ENCODE measurements at places on chromosomes 6 and 20.

DNA sequence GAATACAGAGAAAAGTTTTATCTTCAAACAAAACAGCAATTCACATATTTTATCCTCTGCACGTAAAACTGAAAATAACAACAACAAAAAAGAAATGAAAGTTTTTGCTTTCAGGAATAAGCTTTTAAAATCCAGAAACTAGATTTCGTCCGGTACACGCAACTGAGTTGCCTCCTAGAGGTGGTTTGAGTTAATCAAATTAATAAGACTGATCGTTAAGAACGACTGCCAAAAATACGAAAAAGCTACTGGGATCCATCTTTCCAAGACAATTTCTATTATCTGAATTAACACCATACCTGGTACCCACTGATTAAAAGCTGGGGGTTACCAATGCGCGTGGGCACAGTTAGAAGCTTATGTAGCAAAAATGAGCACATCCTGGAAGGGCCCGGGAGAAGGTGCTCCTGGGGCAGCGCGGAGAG is 669 bp downstream of the PDCD2 start:
- DNase-seq = no peak

GRCh38 chr6:166104107-166104506 is 63.5 kb downstream of the TBXT start:
- DNase-seq = no peak

DNA sequence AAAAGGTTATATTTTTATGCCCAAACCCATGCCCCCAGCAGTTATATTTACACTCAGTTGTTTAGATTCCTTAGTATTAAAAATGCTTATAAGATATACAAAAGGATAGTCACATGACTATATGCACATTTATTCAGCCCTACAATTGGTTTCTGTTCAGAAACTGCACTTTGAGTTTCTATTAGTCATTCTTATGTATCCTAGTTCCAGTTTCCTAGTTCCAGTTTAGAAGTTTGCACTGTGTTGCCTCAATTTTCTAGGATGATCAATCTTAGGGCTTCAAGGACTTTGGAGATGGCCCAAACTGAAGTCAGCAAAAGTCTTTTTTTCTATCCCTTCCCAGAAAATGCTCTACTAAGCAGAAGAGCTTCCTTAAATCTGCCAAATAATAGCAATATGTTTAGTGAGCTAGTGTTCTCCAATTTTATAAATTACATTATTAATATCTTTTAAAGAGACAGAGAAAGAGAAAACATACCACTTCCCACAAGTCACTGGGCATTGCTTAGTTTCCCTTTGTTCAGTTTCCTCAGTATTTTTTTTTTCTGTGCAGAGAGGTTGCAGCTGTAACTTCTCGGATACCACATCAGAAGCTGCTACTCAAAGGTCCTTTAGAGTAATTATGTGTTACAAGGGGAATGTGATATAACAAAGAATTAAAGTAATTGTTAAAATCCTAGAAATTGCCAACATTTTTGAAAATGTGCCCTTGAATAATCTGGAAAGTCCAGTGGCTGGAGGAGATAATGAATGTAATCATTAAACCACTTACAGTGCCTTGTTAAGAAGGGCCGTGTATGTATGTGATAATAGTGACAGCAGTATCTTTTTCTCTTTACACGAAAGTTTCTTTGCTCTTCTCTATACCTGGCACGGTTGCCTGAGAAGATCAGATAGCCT is 138.8 kb downstream of the KHDRBS2 start:
- DNase-seq = no peak

- no peak for DNase-seq
Measured at GRCh38 chr6:105619971-105620741, 217.3 kb upstream of the PREP start.

DNA sequence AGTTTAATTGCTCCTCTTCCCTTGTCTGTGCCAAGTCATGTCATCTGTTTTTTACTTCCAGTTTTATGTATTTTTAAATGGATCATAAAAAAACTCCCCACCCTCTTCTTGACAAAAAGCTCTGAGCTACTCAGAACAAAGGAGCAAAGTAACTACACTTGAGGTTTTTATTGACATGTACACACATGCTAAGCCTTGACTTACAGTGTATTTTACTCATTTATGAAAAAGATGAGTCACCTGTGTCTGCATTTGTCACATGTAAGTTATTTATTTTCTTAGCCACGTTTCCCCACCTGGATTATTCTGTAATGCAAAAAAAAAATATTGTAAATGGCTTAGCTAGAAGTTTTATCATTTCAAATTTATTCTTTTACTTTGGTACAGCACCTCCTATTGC is 628.8 kb upstream of the SLC35B3 start:
- no peak for DNase-seq

DNA sequence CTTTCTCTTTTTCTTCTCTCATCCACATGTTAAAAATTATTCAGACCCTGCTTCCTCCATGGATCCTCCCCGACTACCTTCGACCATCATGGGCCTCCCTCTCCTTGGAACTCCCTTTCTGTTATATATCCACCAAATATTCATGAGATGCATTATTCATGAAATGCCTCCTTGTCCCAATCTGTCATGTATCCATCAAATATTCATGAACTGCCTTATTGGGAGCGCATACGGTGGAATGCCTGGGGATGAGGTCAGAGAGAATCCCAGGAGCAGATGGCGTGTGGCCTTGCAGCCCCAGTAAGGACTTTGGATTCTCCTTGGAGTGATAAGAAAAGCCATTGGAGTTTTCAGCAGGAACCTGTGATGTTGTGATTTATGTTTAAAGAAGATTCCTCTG is 97.0 kb downstream of the NRN1 start:
- DNase-seq = no peak

GRCh38 chr20:2032168-2032567 is 38.3 kb upstream of the PDYN start:
- no peak for DNase-seq

DNA sequence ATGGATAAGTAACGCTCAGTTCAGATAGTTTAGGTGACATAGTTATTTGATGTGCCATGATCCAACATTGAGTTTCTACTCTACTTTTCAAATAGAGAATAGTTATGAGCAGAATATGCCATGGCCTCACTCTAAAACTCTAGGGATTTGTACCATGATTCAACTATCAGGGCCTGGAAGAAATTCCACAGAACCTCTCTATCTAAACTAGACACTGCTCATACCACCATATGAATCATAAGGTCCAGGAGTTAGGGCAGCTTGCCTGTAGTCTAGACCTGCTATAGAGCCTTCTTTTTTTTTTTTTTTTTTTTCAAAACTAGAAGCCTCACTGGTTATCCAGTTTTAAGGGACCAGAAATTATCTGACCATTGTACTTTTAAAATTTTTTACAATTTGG is 571.8 kb upstream of the IMPG1 start:
- no peak for DNase-seq

GRCh38 chr6:11645016-11645415 is 107.5 kb downstream of the TMEM170B start:
- no peak for DNase-seq

All from stimulated activated CD4-positive, alpha-beta T cell treated with anti-CD3 and anti-CD28 coated beads, Interleukin-1b, Interleukin-23, amount 100 ng/mL, for 24 hours (primary cell).